ENCODE measurements at places on chromosomes 2 and 18. TPM values are rescaled to one million over a fixed set of nuclear protein-coding genes. Genes with fewer than 3 reads are reported as not detected.

The TM4SF20 gene
- not detected for total RNA-seq

The BABAM2 gene
- total RNA-seq, result 53.0 TPM

The AGXT gene
- total RNA-seq, result not detected

The SCN1A gene
- 0.38 TPM for total RNA-seq

The POLE4 gene
- total RNA-seq, result 51.7 TPM

The ILKAP gene
- total RNA-seq, result 26.2 TPM

The UGT1A8 gene
- total RNA-seq, result not detected

The C1QL2 gene
- total RNA-seq, result not detected

The MIB1 gene
- 17.3 TPM for total RNA-seq

DNA sequence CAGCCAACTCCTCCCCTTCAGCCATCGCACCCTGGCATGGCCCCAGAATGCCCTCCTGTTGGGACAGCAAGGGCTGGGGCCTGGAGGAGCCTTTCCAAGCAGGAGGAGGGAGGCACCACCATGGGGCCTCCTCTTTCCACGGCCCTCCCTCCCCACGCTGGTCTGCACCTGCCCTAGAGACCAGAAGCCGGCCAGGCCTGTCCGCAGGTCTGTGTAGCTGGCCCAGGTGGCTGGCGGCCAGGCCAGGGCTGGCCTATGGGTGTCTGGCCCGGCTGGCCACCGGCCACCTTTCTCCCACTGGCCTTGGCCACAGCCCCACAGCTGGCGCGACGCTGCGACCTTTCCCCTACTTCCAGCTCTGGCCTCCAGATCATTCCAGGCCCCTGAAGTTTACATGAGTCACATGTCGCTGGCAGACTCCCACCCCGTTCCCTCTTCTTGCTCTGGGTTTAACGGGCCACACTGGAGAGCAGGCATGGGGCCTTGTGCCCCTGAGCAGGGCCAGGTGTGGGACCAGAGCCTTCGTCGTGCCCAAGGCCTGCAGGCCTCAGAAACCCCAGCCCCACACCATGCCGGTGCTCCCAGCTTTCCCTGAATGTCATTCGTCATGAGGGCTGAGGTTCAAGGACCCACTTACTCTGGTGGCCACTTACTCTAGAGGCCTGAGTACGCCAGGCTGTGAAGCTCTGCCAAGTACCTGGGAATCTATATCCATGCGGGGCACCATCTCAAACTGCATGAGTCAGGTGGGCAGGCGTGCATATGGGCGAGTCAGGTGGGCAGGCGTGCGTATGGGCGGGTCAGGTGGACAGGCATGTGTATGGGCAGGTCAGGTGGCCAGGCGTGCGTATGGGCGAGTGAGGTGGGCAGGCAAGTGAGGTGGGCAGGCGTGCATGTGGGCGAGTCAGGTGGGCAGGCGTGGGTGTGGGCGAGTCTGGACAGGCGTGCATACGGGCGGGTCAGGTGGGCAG lies 33.3 kb upstream of the KLF11 start:
- DNase-seq, result peak; percentile 93

DNA sequence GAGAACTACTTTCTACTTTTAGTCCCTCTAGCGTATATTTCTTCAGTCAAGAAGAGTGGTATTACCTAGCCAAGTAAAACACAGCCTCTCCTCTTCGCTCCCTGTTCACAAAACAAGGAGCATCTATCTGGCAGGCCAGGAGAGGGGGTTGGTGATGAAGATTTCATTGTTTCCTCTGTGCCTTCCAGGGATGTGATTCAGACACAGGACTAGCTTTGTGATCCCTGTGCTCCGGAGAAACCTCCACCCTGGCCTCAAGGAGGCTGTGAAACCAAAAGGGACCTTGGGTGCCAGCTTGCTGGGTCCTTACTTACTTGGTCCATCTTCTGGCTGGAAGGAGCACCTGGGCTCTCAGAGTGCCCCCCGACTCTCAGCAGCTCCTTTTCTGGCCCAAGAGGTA lies 5.7 kb downstream of the RHOB start:
- DNase-seq, result no peak

- DNase-seq, result no peak
Measured at GRCh38 chr2:223989206-223989855, 32.1 kb downstream of the MRPL44 start.

- no peak for DNase-seq
Measured at GRCh38 chr18:67239826-67240225, 276.7 kb downstream of the DSEL start.

GRCh38 chr2:139374296-139374850 lies 594.2 kb upstream of the NXPH2 start:
- DNase-seq, result no peak

GRCh38 chr2:119367472-119368099 lies 809 bp downstream of the DBI start:
- peak; percentile 82 for DNase-seq

DNA sequence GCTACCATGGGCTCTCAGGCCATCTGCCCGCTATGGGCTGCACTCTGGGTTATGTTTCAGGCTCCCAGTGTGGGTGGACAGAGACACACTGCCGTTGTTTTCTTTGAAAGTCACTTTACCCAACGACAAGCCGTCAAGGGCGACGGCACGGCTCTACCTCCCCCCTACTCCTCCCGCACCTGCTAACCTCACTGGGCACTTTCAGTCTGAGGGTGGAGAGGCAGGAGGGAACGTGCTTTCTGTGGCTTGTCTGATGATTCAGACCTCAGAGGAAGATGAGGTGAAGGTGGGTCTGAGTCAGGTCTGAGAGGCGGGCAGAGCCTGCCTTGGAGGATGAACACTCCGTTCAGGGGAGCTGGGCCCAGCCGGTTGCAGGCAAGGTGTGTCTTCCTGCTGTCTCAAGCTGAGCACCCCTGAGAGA lies 147.6 kb upstream of the HDAC4 start:
- no peak for DNase-seq

DNA sequence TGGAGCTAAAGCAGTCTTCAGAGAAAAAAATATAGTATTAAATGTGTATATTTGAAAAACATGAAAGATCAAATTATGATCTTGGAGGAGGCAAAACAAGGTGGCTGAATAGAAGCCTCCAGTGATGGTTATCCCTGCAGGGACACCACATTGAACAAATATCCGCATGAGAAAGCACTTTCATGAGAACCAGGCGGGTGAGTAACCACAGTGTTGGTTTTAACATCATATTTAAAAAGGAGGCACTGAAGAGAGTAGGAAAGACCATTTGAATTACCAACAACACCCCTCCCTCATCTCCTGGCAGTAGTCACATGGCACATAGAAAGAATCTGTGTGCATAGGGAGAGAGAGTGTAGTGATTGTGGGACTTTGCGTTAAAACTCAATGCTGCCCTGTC lies 759.6 kb upstream of the NRXN1 start:
- DNase-seq, result no peak
